ENCODE measurements at places on chromosomes 2 and 18. TPM values are rescaled to one million over a fixed set of nuclear protein-coding genes. Genes with fewer than 3 reads are reported as not detected.

KLHL41 gene
- 1.2 TPM for total RNA-seq

FAM98A gene
- 107 TPM for total RNA-seq

ESCO1 gene
- total RNA-seq = 18.8 TPM

ERBB4 gene
- total RNA-seq = not detected

CXXC1 gene
- total RNA-seq = 40.4 TPM

All from placental epithelial cell (primary cell).